ENCODE measurements at places on chromosomes 4 and X.

DNA sequence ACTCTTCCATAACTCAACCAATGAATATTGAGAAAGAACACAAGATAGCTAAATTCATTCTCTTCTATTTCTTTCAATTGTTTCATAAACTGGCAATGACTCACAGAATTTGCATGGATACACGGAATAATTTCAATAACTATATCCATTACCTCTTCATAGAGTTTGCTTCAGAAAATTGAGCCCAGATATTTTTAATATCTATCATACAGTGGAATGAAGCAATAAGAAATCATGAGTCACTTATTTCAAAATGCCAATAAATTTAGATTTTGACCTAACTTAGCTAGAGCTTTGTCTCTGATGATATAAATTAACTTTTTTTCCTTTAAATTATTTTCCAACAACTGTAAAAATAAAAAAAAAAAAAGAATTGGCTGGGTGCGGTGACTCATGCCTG, 22.2 kb upstream of the MANBA start:
- DNase-seq = no peak

GRCh38 chr4:38889143-38889542, 21.5 kb downstream of the FAM114A1 start:
- DNase-seq = no peak

DNA sequence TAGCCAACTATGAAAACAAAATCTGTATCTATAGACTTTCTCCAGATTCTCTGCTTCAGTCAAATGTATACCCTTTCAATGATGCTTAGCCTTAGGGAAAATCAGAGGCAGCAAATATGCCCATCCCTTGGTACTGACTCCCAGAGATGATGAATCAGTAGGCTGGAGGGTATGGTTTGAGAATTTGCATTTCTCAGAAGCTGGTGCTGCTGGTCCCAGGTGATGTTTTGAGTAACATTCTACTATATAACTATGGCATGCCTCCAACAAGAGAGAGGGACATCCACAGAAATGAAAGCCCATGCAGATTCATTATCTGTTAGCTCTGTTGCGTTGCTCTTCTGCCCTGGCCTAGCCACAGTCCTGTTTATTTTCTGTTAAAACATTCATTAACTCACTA, 13.6 kb downstream of the TNIP3 start:
- no peak for DNase-seq

- no peak for DNase-seq
Observed at GRCh38 chrX:110346681-110347080, 12.0 kb upstream of the RTL9 start.

DNA sequence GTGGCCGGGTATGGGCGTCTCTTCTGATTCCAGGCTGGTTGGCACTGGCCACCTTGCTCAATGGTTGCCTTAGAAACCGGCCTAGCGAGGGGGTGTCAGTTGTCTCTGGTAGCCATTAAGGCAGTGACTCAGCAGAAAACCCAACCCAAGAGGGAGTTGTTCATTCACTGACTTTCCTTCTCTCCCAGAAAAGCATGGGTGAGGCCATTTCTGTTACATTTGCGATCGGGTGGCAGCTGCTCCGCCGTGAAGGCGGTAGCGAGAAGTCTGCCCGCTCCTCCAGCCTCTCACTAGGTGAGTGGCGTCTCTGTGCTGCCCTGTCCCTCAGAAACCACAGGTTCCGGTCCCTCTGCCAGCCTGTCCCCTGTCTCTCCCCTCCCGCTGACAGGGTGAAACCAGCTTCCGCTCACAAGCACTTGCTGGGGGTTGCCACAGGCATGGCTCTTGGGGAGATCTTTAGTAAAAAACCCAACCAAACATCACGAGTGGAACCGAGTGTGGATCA, 17.4 kb downstream of the IRAK1 start:
- no peak for DNase-seq

DNA sequence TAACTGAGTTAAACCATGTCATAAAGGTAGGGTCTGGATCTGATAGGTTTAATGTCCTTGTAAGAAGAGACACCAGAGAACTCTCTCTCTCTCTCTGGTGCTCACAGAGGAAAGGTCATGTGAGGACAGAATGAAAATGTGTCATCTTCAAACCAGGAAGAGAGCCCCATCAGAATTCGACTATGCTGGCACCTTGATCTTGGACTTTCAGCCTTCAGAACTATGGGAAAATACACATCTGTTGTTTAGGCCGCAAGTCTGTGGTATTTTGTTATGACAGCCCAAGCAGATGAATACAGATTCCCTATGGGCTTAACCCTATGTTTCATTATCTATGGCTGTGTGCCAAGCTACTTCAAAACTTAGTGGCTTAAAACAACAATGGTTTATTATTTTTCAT, 105.5 kb upstream of the DDIT4L start:
- DNase-seq = no peak

GRCh38 chrX:70488856-70489255, 44.2 kb downstream of the DLG3 start:
- no peak for DNase-seq

- no peak for DNase-seq
Observed at GRCh38 chr4:8334786-8335460, 65.4 kb downstream of the HTRA3 start.

GRCh38 chrX:24169211-24169610, 19.7 kb downstream of the ZFX start:
- no peak for DNase-seq

GRCh38 chrX:122218666-122219065, 965.4 kb upstream of the GRIA3 start:
- no peak for DNase-seq

GRCh38 chr4:26899991-26900390, 39.4 kb downstream of the STIM2 start:
- DNase-seq = no peak

DNA sequence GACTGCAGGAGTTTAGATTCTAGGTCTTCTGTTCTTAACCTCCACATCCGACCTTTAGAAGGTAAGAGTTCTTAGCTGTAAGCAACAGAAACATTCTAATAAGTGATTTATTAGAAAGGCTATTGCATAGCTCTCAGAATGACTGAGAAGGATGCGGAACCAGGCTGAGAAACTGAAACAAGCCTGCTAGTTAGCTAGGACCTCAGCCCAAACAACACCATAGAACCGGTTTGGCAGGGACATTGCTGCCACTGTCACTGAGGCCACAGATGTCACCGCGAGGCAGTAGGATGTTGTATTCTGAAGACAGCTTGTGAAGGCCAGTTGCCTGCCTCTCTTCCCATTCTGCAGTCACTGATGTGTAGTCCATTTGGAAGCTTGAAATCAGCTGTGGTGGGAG, 160.0 kb upstream of the ARX start:
- no peak for DNase-seq

DNA sequence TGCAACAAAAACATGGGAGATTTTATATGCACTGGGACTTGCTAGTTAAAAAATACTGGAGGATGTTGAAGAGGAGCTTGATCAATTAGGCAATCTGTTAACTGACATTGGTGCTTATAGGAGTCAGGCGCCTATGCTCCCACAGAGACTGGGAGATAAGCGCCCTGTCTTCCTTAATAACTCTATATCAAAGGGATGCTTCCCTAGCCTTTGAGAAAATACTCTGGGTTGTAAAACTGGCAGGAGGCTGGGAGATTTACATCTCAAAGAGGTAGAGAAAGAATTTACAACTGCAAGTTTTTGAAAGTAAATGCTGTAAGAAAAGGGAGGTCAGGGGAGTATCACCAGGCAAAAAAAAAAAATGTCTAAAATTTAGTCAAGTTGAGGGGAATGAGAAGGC, 325.4 kb downstream of the PCDH10 start:
- DNase-seq = no peak

DNA sequence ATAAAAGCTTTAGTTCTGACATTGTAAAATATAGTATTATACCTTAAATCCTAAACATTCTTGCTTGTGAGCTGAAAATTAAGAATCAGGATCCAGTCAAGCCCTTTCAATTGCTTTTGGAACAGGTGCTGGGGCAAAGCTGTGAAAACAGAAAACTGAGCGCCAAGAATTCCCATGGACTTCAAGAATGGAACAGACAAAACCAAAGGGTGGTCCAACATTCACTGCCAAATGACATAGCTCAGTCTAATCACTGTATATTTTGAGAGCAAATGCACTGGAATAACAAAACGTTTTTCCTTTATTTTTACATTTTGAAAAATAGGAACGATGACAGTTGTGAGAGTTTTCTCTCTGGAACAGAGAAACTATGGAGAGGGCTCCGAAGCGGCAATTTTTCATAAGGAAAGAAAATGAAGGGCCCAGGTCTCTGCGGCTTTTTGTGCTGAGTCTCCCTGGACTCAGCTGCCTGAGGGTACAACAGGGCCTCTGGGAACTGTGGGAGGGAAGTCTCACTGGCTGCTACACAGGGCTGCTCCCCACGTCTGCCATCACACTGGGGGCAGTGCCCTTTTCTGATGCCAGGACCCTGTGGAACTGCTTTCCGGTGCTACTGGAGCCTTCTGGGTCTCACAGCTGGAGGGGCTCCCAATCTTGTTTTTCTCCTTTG, 56.0 kb upstream of the BMPR1B start:
- DNase-seq = no peak

GRCh38 chrX:1368385-1368698, 23.6 kb downstream of the SLC25A6 start:
- no peak for DNase-seq

DNA sequence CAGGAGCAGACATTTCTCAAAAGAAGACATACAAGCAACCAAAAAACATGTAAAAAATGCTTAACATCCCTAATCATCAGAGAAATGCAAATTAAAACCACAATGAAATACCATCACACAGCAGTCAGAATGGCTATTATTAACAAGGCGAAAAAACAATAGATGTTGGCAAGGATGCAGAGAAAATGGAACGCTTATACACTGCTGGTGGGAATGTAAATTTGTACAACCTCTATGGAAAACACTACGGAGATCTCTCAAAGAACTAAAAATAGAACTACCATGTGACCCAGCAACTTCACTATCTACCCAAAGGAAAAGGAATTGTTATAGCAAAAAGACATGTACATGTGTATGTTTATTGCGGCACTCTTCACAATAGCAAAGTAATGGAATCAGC, 71.5 kb downstream of the PPP4R3C start:
- no peak for DNase-seq

DNA sequence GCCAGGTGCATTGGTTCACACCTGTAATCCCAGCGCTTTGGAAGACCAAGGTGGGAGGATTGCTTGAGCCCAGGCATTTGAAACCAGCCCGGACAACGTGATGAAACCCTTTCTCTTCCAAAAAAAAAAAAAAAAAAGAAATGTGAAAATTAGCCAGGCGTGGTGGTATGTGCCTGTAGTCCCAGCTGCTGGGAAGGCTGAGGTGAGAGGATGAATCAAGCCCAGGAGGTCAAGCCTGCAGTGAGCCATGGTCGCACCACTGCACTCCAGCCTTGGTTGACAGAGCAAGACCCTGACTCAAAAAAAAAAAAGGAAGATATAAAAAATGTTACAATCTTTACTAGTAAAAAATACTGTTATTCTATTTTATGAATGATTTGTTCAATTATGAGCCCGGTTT, 5.9 kb downstream of the FAM199X start:
- DNase-seq = no peak

- no peak for DNase-seq
Observed at GRCh38 chr4:153204247-153204671, at the start of gene TRIM2. Gene TRIM2, plus strand, starts transcription at chr4:153204443. Its CDS starts 88 bp downstream, at chr4:153204531.

DNA sequence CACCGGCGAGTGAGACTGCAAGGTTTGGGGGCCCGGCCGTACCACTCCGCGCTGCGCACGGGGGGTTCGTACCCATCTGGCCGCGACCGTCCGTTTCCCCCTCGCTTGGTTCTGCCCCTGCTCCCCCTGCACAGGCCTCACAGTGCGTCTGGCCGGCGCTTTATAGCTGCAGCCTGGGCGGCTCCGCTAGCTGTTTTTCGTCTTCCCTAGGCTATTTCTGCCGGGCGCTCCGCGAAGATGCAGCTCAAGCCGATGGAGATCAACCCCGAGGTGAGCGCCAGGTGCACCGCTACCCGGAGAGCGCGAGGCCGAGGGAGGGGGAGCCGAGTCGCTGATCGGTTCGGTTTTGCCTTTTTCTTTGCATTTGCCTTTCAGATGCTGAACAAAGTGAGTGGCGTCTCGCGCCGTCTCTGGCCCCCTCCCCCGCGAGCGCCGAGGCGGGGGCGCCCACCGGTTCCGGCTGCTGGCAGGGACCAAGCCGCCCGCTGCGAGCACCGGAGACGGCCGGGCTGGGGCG, at the start of gene UCHL1:
TSS of gene UCHL1 (plus strand) at position 189 of the 517 bp plus-strand sequence. CDS start at position 238, 49 bp downstream.
- no peak for DNase-seq

DNA sequence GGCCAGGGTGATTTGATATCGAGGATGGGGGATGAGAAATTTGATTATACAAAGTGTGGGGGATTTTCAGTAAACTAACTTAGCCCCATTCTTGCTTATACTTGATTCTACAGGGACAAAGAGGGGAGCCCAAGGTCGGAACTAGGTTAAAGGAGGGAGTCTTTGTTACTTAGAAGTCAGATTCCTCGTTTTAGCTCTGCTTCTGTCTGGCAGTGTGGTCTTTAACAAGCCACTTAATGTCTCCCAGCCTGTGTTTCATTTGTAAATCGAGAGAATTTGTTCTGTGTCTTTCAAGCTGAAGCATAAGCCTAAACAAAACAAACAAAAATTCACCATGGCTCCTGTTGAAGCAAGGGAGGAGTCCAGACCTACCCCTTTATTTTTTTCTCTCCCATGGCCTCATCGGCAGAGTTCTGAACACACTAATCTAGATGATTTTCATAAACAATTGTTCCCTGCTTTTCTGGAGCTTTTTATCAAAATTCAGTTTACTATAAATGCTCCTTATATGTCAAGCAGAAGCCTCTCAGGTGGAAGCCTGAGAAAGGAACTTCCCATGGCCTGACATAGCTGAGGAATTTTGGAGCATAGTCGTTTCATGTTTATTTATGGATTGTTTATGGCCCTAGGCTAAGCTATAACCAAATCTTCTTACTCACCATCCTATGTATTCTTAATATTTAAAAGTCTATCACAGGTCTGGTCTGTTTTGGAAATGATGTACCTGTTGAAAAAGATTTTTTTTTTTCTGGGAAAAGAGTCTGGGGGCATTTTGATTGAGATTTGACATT, 62.6 kb upstream of the SYTL5 start:
- no peak for DNase-seq

- no peak for DNase-seq
Observed at GRCh38 chrX:152817078-152817764, 13.3 kb downstream of the CETN2 start.

GRCh38 chr4:48944252-48944651, 37.7 kb upstream of the OCIAD2 start:
- DNase-seq = no peak

DNA sequence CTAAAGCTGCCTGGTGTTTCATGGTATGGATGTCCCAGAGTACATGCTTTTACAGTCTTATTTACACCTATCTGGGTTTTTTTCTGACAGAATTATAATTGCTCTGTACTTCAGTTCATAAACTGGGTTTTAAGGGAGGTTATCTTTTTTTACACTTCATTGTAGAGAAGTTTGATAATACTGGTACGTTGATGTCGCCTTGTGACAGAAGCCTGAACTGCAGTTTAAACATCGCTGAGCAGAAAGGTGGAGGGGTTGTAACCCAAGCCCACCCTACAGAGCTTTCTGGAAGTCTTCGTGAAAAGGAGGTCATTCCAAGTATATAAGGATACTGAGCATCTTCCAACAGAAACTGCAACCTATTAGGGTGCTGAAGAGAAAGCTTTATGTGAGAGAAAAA, 46.4 kb downstream of the BEX1 start:
- DNase-seq = no peak

- no peak for DNase-seq
Observed at GRCh38 chr4:169338241-169338640, 67.5 kb upstream of the SH3RF1 start.

Data from stimulated activated CD4-positive, alpha-beta T cell treated with anti-CD3 and anti-CD28 coated beads, Interleukin-1b, Interleukin-23, amount 100 ng/mL, for 1 hour (primary cell).